Hematopoietic multipotent progenitor cell treated with erythropoietin and hydrocortisone succinate and interleukin-3 and kit ligand, for 15 days (in vitro differentiated cells): ENCODE measurements at places on chromosomes 2 and 18.

GRCh38 chr2:168416555-168416954 is 39.5 kb upstream of the CERS6 start:
- DNase-seq, result no peak

- DNase-seq, result no peak
Measured at GRCh38 chr2:10449838-10450691, 1.9 kb upstream of the ODC1 start.

DNA sequence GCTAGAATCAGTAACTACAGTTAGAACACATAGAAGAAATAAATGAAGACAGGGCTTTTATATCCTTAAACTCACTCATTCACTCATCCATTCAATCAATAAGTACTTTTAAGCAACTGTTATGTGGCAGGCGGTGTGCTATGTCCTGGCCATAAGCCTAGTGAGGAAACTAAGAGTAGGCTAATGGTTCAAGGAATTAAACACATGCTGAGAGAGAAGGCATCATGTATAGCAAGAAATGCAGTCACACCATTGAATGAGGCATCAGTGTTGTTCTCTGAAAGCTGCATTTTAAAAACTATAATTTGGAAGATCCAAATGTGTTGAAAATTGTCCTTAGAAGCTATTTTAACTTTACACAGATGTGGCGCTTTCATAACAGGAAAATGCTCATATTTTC is 86.5 kb upstream of the DTNA start:
- DNase-seq, result no peak

DNA sequence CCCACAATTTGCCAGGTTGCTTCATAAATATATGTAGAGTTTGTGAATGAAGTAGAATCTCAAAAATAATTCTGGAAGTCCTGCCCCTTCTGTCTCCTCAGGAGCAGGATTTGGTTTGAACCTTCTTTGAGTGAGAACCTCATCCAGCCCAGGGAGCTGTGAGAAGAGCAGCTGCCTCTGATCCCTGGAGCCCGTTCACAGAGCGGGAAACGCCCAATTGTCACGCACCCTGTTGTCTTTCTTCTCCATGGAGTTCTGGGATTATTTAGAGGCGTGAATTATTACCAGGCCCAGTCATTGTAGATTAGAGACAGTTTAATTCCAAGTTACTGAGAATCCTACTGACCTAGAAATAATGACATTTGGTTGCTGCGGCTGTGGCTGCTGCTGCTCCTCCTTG is 66.1 kb downstream of the TPO start:
- DNase-seq, result no peak

DNA sequence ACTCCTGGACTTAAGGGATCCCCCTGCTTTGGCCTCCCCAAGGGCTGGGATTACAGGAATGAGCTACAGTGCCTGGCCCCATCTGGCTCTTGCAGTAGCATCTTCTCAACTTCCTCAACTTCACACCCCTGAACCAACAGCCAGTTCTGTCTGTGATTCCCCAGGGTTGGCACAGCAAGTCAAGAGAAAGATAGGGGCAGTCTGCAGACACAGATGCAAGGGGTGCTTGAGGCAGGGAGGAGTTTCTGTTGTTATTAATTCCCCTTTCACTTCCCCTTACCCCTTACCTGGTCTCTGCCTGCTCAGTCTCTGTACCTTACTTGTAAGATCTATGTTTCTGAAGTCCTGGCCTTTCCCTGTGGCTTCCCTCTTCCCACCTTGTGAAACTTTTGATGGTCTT is 54.1 kb upstream of the MEX3C start:
- DNase-seq, result no peak

DNA sequence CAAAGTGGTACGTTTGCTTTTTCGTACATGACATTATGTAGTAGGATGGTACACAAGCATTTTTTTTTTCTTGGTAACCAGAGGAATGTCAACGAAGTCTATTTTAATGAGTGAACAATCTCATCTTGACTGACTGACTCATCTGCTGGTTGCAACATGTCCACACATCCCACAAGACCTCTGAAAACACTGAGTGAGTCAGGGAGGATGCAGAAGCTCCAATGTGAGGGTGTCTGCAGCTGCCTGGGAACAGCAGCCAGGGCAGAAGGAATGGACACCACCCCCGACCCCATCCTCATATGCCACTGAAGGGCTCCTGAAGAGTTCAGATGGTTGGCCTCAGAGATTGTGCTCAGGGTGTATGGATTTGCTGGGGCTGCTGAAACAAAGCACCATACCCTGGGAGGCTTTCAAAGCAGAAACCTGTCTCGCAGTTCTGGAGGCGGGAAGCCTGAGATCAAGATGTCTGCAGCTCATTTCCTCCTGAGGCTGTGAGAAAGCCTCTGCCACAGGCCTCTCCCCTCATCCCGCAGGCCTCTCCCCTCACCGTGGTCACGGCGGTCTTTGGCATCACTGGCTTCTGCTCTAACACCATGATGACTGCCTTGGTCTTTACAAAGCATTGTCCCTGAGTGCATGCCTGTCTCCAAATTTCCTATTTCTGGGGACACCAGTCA is 124.6 kb downstream of the LRATD1 start:
- DNase-seq, result no peak
